ENCODE measurements at places on chromosomes 11 and 22.

DNA sequence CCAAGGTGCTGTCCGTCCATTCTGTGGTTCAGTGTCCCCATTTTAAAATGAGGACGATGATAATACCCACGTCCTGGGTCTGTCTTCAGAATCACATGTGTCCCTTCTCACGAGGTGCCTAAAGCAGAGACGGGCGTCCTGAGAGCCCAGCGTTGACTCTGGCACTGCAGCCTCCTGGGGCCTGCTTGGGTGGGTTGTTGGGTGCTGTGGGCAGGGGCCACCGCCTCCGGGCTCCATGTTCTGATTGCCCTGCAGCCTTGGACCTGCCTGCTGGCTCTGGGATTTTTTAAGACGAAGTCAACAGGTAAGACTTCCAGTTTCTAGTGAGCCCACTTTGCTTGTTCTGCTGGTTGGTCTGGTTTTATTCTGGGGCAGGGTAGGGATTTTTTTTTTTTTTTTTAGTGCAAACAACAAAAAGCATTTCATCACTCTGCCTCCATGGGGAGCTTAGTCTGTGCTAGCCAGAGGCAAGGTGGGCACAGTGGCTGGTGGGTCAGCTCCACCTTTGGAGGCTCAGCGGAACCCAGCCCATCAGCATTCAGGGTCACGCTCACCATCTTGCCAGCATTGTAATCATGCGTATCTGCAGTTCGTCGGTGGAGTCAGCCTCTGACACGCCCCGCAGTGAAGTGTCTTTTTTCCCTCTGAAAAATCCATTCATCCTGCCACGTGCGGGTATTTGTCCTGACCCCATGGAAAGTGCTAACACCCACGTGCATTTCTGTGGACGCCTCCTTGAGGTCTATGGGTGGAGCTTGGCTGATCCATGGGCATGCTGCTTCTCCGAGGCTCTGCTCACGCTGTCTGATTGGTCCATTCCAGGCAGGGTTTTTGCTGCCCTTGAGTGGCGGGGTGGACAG lies 28.3 kb downstream of the NADSYN1 start:
- no peak for DNase-seq

DNA sequence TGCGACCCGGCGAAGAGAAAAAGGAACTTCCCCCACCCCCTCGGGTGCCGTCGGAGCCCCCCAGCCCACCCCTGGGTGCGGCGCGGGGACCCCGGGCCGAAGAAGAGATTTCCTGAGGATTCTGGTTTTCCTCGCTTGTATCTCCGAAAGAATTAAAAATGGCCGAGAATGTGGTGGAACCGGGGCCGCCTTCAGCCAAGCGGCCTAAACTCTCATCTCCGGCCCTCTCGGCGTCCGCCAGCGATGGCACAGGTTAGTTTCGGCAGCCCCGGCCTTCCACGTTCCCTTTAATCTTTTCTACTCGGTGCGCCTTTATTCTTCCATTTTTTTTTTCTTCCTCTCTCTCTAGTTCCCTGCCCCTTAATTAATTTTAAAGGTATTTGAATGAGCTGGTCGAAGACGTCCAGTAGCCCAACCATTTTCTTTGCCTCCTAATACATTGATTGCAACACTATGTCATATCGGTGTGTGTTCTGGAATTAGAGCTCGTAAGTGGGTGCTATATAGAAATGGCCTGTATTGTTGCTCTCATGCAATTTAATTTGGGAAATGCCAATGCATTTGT lies 537 bp downstream of the EP300 start:
- DNase-seq, result no peak

- DNase-seq, result no peak
Measured at GRCh38 chr22:48096411-48096810, 1334.0 kb downstream of the TBC1D22A start.

DNA sequence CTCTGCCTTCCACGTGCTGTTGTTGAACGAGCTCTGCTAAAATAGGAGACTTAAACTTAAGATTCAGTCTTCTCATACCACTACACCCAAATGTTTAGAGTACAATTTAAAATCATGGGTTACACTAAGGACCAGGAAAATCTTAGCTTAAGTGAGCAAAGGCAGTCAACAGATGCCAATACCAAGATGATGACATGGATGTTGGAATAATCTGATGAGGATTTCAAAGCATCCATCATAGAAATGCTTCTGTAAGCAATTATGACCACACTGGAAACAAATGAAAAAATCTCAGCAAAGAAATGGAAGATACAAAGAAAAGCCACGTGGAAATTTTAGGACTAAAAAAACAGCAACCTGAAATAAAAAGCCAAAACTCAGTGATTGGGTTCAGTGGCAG lies 109.8 kb downstream of the ATXN10 start:
- no peak for DNase-seq

DNA sequence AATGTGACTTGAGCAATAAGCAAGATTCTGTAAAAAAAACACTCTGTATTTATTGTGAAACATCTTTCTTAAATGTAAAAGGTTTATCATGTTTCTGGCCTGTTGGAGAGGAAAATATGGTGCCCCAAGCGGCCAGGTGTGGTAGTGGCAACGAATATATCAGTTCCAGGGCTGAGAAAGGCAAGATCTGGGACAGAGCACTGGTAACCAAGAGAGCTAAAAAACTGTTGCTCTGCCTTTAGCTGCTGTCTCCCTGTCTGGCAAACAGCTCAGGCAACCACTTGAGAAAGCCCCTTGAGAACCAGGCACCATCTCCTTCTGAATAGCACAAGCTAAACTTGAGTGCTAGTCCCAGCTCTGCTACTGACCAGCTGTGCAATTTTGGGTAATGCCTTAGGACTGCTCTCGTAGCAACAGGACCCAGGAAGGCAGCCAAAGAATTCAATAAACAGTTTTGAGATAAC lies 129.9 kb downstream of the KCNC1 start:
- DNase-seq, result no peak

DNA sequence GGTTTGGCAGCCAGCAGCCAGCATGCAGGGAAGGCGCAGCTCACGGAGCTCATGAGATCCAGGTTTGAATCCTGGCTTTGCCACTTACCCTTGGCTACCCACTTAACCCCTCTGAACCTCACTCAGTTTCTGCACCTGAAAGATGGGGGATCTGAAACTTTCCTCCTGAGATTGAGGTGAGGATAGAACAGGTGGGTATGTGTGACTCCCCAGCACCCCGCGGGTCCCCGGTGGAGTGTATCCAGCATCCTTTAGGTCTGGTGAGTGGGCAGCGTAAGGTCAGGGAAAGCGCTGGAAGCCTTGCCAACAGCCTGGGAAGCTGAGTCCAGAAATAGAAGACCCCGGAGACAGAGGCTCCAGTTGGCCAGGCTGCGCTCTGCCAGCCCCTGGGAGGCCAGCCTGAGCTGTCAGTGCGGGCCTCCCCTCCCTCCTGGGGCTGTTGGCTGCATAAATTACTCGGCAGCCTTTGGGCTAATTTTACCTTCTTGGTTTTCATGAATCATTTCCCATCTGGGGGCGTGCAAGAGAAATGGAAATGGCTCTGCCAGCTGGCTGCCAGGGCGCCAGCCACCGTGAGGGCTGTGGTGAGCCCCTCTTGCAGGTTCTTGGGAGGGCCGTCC lies 17.6 kb downstream of the PRDM11 start:
- no peak for DNase-seq

DNA sequence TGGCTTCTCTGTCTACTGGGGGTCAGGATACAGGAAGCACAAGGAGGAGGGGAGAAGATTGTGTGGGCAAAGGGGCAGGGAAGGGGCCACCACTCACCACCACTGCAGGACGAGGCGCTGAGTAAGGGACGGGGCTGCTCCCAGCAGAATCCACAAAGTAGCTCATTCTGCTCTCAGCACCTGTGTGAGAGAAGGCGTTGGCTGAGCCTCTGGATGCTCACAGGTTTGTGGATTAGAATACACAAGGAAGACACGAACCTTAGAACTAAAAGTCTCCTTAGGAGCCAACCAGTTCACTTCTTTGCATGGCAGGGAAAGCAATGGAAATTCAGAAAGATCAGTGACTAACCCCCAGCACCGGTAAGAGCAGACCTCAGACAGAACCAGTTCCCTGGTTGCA lies 14.4 kb downstream of the ETS1 start:
- no peak for DNase-seq

GRCh38 chr11:97894978-97895377 lies 1125.8 kb upstream of the CNTN5 start:
- no peak for DNase-seq

- no peak for DNase-seq
Measured at GRCh38 chr11:6646071-6646470, 9.5 kb downstream of the DCHS1 start.

DNA sequence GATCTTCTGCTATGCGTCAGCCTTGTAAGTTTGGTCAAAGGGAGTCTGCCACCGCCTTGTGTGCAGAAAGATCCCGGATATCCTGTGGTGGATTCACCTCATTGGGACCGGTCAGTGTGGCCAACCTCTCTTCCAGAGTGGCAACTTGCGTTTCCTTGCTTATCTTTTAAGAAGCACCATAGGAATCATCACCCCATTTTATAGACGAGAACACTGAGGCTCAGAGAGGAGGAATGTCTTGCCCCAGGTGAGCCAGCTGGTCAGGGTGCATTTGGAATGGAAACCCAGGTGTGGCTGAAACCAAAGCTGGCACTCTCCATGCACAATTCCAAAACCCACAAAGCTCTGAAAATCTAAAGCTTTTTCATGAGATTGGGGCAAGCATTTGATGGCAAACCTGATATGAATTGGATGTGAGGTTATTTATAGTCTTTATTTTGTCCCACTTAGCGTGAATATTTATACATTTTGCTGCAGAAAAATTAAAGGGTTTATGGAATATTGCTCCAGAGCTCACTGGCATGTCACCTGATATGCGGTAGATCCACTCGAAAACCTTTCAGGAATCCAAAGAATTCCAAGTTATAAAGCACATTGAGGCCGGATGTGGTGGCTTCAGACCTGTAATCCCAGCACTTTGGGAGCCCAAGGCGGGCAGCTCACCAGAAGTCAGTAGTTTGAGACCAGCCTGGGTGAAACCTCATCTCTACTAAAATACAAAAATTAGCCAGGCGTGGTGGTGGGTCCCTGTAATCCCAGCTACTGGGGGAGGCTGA lies 12.1 kb upstream of the EIF3D start:
- DNase-seq, result no peak

DNA sequence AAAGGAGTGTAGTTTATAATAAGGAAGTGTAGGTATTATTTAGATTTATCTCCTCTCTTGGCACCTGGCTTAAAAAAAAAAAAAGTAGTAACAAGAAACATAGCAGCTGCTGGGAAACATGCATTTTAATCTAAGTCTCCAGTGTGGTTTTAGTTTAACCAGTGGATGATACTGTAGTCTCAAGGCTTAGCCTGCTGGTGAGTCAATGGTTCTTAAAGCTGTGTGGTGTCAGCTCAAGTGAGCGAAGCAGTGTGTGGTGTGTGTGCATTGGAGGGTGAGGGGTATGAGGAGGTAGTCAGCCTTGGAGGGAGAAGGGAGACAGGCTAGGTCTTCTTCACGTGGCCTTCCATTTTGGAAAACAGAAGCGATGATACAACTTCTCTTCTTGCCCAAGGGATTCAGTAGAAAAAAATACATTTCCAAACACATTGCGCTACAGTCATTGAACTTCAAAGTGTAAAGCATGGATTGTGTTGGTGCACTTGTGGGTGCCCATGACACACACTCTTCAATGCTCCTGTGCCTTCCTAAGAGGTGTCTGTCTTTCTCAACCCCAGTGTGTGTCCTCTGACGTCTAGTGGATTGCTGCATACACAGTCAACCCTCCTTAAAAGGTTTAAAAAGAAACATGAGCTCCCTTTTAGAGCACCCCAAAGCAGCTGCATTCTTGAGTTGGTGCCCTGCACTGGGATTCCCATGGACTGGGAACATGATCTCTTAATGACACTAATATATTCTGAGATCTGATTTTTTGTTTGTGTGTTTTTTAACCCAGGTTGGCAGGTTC lies 40.1 kb downstream of the ZBTB16 start:
- no peak for DNase-seq

- DNase-seq, result no peak
Measured at GRCh38 chr11:59264736-59265135, 52.0 kb upstream of the MPEG1 start.

GRCh38 chr11:95700471-95700817 lies 89.1 kb downstream of the FAM76B start:
- no peak for DNase-seq

DNA sequence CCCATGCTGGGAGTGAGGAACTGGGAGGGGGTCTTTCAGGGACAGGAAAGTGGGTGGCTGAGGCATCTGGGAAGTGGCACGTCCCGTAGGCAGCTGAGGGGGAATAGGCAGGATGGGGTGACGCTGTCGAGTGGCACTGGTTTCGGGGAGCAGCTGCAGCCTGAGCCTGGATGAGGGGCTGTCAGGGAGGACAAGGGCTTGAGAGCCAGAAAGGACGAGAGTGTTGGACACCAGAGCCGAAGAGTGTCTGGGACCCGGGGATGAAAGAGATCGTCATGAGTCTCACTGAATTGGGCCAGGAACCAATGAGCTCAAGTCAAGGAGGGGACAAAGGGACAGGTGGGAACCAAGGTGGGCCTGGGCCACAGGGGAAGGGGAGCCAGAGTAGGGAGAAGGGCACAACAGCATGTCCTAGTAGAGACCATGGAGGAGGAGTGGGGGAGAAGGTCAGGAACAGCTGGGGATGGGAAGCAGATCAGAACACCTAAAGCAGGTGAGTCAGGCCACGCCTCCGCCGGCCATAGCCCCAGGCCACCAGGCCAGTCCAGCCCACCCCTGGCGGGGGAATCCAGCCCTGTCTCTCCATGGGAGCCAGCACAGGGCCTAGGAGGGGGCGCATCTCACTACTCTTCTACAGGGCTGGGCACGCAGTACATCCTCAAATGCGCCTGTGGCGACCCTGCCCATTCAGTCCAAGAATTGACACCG lies 4.2 kb downstream of the RAB3IL1 start:
- DNase-seq, result no peak

GRCh38 chr11:122720107-122720881 lies 64.8 kb downstream of the UBASH3B start:
- no peak for DNase-seq

GRCh38 chr22:35739076-35739930 lies 21.6 kb downstream of the APOL5 start:
- no peak for DNase-seq

- no peak for DNase-seq
Measured at GRCh38 chr11:89484896-89485295, 6.3 kb downstream of the NOX4 start.

DNA sequence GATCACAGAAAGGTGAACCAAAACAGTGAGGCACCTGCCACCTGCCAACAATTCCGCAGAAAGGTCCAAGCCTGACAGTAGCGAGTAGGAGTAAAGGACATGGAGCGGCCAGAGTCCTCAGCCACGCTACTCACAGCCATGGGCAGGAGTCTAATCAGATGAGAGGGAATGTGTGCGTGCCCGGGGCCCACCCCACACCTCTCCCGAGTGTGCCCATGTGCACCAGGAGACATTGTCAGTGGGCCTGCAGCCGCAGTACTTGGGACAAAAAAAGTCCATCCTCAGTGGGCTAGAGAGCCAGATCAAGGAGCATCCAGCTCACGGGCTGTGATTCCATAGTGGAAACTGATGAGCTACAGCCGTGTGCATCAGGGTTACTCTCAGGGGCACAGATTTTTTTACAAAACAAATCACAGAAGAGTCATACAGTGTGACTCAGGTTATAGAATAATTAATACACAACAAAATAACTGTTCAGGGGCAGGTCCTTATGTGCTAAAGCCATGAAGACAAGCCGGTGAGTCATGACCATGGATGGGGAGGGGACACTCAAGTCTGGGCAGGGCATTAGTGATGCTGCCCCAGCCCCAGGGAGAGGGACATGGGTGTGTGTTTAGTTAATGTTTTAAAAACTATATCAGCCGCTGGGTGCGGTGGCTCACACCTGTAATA lies 12.0 kb downstream of the SART1 start:
- DNase-seq, result no peak
